Keratinocyte (primary cell): ENCODE measurements at places on chromosomes 4 and X. TPM values are rescaled to one million over a fixed set of nuclear protein-coding genes. Genes with fewer than 3 reads are reported as not detected.

The RHOH gene
- polyA plus RNA-seq = 0.04 to 0.15 TPM in 2 of 3 replicates, not detected in the other

The AMBN gene
- not detected in 3 replicates for polyA plus RNA-seq

The YY2 gene
- polyA plus RNA-seq = 0.86 to 1.2 TPM (median 0.95 TPM) in 3 replicates

The KIAA1210 gene
- not detected in 3 replicates for polyA plus RNA-seq

The SH3TC1 gene
- 12.0 to 22.1 TPM (median 12.3 TPM) in 3 replicates for polyA plus RNA-seq

The HSFX1 gene
- 0.23 TPM in 1 of 3 replicates, not detected in the others for polyA plus RNA-seq

The TLR3 gene
- polyA plus RNA-seq = 5.6 to 9.3 TPM (median 8.8 TPM) in 3 replicates

The MAGEA9B gene
- polyA plus RNA-seq = not detected in 3 replicates

The GRID2 gene
- polyA plus RNA-seq = not detected in 3 replicates

The NSUN7 gene
- polyA plus RNA-seq = 0.03 to 0.05 TPM in 2 of 3 replicates, not detected in the other

The CENPVL1 gene
- not detected in 3 replicates for polyA plus RNA-seq

The STPG2 gene
- polyA plus RNA-seq = 0.07 TPM in 1 of 3 replicates, not detected in the others
